ENCODE measurements at places on chromosomes 2 and 18. TPM values are rescaled to one million over a fixed set of nuclear protein-coding genes. Genes with fewer than 3 reads are reported as not detected.
A peak's percentile ranks its signal among the peaks of the same experiment; 100 is the strongest.

GRHL1 gene
- total RNA-seq, result 1.1 TPM

CDH2 gene
- total RNA-seq, result 0.44 TPM

CDH20 gene
- 0.17 TPM for total RNA-seq

GRCh38 chr2:190759749-190760213 is 110.9 kb downstream of the NAB1 start:
- H3K27ac ChIP-seq, result no peak overlapping the region
- H3K27me3 ChIP-seq, result no peaks in the 10 kb centered on the region
- DNase-seq, result no peak
- no peaks in the 10 kb centered on the region for H3K36me3 ChIP-seq
- no peaks in the 10 kb centered on the region for H3K4me1 ChIP-seq
- no peak overlapping the region for H3K4me3 ChIP-seq

GRCh38 chr2:102296449-102296848 is 14.9 kb upstream of the IL1RL1 start:
- H3K4me1 ChIP-seq, result no peaks in the 10 kb centered on the region
- H3K27me3 ChIP-seq, result no peaks in the 10 kb centered on the region
- H3K27ac ChIP-seq, result no peak overlapping the region
- H3K36me3 ChIP-seq, result no peaks in the 10 kb centered on the region
- H3K4me3 ChIP-seq, result no peak overlapping the region
- DNase-seq, result no peak

- H3K27me3 ChIP-seq, result no peaks in the 10 kb centered on the region
- H3K4me1 ChIP-seq, result peaks cover 19% of the 10 kb centered on the region
- H3K36me3 ChIP-seq, result no peaks in the 10 kb centered on the region
- H3K27ac ChIP-seq, result no peak overlapping the region
Measured at GRCh38 chr2:183995632-183996031, 602.7 kb upstream of the ZNF804A start.

DNA sequence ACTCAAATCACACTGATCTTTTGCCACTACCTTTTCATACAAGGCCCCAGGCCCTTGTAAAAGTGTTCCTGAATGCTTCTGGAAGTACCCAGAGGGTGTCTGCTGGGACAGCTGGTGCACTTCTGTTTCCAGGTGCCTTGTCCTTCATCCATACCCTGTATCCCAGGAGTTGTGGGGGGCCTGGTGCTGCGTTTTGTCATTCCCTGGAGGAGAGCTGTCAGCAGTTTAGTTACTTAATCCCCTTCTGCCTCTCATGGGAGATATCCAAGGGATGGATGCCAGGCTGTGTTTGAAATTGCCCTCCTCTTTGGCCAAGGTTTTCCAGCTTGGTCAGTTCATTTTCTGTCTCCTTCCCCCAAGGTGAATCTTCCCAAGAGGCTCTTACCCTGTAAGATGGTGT is 158.3 kb downstream of the WDSUB1 start:
- no peak for DNase-seq
- H3K27me3 ChIP-seq, result no peaks in the 10 kb centered on the region
- no peak overlapping the region for H3K4me3 ChIP-seq
- peaks cover 21% of the 10 kb centered on the region for H3K4me1 ChIP-seq
- H3K27ac ChIP-seq, result no peak overlapping the region

DNA sequence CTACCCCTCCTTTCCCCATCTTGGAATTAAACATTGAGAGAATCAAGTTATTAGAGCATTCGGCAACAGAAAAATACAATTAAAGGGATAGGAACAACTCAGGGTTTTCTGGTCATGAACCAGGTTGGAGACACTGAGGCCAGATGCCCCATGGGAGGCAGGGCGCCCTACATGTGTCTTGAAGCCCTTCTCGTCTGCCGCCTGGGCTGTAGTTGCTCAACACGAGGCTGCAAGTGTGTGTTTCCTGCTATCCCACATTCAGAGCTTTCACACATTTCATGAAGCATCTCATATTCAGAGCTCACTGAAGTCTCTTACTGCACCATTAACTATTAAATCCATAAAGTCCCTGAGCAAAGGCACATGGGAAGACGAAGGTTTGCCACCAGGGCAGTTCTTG is 28.8 kb downstream of the TTC39C start:
- no peak for DNase-seq
- H3K36me3 ChIP-seq, result no peaks in the 10 kb centered on the region
- H3K27me3 ChIP-seq, result no peaks in the 10 kb centered on the region
- no peak overlapping the region for H3K27ac ChIP-seq
- H3K4me3 ChIP-seq, result no peak overlapping the region

GRCh38 chr2:127032621-127033020 is 74.3 kb downstream of the BIN1 start:
- no peak for DNase-seq
- no peak overlapping the region for H3K4me3 ChIP-seq
- H3K4me1 ChIP-seq, result no peaks in the 10 kb centered on the region
- H3K36me3 ChIP-seq, result no peaks in the 10 kb centered on the region
- no peak overlapping the region for H3K27ac ChIP-seq

GRCh38 chr2:174573621-174574081 is 24.0 kb downstream of the WIPF1 start:
- DNase-seq, result no peak
- H3K27ac ChIP-seq, result no peak overlapping the region
- no peaks in the 10 kb centered on the region for H3K27me3 ChIP-seq
- H3K36me3 ChIP-seq, result no peaks in the 10 kb centered on the region
- peaks cover 8% of the 10 kb centered on the region for H3K4me1 ChIP-seq

DNA sequence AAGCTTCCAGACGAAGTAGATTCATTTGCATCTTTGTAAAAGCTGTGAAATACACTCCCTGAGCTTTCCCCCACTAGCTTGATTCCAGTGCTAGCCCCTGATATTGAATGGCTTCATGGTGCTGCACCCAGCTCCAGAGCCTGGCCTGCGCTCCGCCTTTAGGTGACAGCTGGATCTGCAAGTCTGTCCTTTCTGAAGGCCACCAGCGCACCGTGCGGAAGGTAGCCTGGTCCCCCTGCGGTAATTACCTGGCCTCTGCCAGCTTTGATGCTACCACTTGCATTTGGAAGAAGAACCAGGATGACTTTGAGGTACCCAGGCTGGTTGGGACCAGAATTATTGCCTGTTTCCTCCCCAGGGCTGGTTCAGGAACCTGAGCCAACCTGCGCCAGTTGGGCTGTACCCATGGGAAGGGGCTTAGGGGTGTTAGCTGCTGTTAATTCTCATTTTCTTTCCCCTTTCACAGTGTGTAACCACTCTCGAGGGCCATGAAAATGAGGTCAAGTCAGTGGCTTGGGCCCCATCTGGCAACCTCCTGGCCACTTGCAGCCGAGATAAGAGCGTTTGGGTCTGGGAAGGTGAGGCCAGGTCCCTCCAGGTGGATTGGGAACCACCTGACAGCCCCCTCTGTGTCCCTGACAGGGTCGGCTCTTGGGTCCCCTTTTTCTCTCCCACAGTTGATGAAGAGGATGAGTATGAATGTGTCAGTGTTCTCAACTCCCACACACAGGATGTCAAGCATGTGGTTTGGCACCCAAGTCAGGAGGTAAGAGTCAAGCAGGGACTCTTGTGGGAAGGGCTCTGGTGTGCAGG is 1.3 kb downstream of the CIAO1 start:
- no peaks in the 10 kb centered on the region for H3K27me3 ChIP-seq
- H3K36me3 ChIP-seq, result peaks cover 9% of the 10 kb centered on the region
- H3K4me1 ChIP-seq, result peaks cover 9% of the 10 kb centered on the region
- DNase-seq, result peak; percentile 41
- no peak overlapping the region for H3K4me3 ChIP-seq

- H3K27me3 ChIP-seq, result no peaks in the 10 kb centered on the region
- no peak overlapping the region for H3K27ac ChIP-seq
- peaks cover 6% of the 10 kb centered on the region for H3K4me1 ChIP-seq
- H3K36me3 ChIP-seq, result no peaks in the 10 kb centered on the region
- no peak for DNase-seq
Measured at GRCh38 chr2:181660181-181660580, 3.3 kb upstream of the CERKL start.

All from pancreas (tissue), 10 donors.